ENCODE measurements at places on chromosomes 3 and 15. TPM values are rescaled to one million over a fixed set of nuclear protein-coding genes. Genes with fewer than 3 reads are reported as not detected.
A peak's percentile ranks its signal among the peaks of the same experiment; 100 is the strongest.

Gene THPO
- not detected for total RNA-seq

- DNase-seq, result no peak
Observed at GRCh38 chr15:73751899-73752805, 999 bp downstream of the INSYN1 start.

DNA sequence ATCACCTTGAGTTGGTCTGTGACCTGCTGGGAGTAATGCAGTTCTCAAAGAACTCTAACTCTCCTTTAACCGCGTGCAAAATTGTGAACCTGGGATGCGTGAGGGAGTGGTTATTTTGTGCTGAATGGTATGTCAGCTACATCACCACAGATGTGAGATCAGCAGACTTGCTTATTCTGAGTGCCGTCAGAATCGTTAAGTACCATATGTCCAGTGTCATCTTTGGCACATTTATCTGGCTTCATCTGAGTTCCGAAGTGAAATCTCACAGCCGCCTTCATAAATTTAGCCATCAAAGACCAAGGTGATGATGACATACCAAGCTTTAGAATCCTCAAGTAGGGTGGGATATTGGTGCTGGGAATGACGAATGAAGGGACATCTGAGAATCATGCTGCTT lies 347.2 kb upstream of the TPRG1 start:
- DNase-seq, result no peak

GRCh38 chr15:41603941-41604911 lies 45.2 kb downstream of the TYRO3 start:
- DNase-seq, result peak; percentile 81

Data from SJSA1 (cell line).